Esophagus squamous epithelium (tissue), 5 donors: ENCODE measurements at places on chromosomes 2 and 18.

DNA sequence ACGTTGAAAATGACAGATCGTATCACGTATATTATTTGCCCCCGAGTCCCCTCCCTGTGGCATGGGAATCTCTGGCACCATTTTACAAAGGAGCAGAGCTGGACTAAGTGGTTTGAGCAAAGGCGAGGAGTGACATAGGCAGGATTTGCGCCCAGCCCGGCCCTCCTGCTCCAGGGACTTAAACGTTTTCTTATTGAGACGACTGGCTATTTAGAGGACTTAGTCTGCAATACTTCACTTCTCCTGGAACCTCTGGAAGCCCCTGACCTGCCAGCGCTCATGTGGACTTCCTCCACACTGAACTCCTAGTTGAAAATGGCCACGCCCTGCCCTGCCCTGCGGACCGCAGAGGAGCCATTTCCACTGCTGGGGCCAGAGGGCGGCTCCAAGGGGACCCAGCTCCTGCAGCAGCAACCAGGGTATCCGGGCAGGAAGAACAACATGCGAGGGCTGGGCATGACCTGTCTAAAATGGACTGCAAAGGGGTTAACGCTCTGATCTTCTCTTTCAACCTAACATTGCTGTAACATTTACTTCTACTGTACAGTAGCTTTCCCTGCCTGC lies 690.7 kb downstream of the LRP1B start:
- no peak for DNase-seq

DNA sequence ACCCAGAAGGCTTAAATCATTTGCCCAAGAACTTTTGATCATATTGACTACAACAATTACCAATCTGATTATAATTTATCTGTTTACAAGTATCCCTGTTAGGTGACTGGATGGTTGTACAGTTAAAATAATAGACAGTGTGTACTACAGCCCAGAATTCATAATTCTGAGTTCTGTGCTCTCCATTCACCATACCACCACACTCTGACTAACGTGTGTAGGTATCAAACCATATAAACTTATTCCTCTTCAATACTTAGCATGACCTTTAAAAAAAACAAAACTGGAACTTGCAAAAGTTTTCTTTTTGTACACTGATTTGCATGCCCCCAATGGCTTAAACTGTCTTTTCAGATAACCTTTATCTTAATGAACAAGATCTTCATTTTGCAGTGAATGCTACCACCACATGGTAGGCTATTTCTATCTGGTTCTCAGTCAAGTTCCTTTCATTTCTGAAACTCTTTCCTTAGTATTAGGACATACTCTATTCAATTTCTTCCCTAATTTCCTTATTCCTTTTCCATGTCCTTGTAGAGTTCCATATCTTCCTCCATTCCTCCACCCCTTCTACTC lies 50.9 kb downstream of the SOS1 start:
- no peak for DNase-seq

GRCh38 chr18:63119647-63120046 lies 199.9 kb downstream of the BCL2 start:
- DNase-seq, result no peak

DNA sequence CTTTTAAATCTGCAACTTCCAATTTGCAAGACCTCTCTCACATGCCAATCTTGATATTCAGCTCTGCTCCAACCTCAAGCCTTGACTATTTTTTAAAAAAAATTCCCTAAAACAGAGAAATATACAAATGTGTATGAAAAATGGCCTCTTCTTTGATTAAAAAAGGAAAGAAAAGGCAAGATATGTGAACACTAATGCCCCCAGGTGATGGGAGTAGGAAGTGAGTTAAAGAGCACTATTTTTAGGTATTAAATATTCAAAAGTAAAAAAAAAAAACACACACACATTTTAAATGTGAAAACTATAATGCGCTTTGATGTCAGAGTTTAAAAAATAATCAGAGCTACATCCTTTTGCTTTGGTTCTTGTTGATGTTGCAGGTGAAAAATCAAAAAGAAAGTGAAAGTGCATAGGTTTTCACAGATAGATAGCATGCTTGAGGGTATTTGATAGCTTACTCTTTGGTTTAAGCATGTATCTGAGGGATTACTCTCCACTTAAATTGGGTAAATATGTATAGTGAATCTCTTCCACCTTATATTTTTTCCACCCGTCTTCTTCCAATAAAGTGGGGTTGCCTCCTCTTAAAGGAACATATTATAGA lies 406.0 kb upstream of the POU3F3 start:
- no peak for DNase-seq
